ENCODE measurements at places on chromosomes 6 and 20.

- DNase-seq: no peak
- no peak overlapping the region for H3K4me3 ChIP-seq
Observed at GRCh38 chr6:157222201-157222981, 100.9 kb downstream of the TMEM242 start.

DNA sequence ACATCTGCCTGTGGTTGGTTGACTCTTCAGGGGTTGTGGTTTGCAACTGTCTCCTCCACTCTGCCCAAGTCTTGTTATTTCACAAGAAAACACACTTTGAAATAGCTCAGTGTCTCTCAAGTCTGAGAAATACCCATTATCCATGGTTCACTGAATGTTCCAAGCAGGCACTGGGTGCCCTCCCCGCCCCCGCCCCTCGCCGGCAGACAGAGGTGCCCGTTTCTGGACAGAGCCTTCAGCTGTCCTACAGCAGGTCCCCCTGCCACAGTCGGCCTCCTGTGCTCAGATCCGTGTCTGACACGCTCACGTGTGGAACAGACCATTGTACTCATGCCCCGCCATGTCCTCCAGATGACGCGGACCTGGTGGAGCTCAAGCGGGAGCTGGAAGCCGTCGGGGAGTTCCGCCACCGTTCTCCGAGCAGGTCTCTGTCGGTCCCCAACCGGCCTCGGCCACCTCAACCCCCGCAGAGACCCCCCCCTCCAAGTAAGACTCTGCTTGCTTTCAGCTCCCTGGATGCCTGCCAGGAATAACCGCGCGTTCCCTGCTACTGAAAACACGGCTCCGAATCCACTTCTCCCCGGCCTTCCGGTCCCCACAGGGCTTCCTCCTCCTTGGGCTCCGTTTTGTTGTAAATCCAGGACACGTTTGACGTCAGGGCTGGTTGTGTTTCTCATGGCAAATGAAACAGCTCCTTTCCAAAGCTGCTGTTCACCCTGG lies 81.4 kb downstream of the SERAC1 start:
- no peaks in the 10 kb centered on the region for H3K27me3 ChIP-seq
- no peak overlapping the region for H3K27ac ChIP-seq
- H3K4me1 ChIP-seq: no peaks in the 10 kb centered on the region

- H3K4me3 ChIP-seq: no peak overlapping the region
- H3K36me3 ChIP-seq: no peaks in the 10 kb centered on the region
- no peak for DNase-seq
- no peak overlapping the region for H3K27ac ChIP-seq
Observed at GRCh38 chr6:9439621-9440330, 975.1 kb downstream of the TFAP2A start.

GRCh38 chr6:12941422-12941821 lies 224.9 kb downstream of the PHACTR1 start:
- no peaks in the 10 kb centered on the region for H3K4me1 ChIP-seq
- DNase-seq: no peak
- no peak overlapping the region for H3K4me3 ChIP-seq

GRCh38 chr6:64874776-64875175 lies 832.2 kb downstream of the EYS start:
- no peaks in the 10 kb centered on the region for H3K36me3 ChIP-seq
- H3K27me3 ChIP-seq: no peaks in the 10 kb centered on the region
- no peak for DNase-seq
- H3K27ac ChIP-seq: no peak overlapping the region
- H3K4me1 ChIP-seq: no peaks in the 10 kb centered on the region
- no peak overlapping the region for H3K4me3 ChIP-seq

- no peaks in the 10 kb centered on the region for H3K4me1 ChIP-seq
- no peak for DNase-seq
- no peak overlapping the region for H3K4me3 ChIP-seq
- H3K27me3 ChIP-seq: no peaks in the 10 kb centered on the region
Observed at GRCh38 chr6:45625191-45625664, 247.5 kb upstream of the SUPT3H start.

DNA sequence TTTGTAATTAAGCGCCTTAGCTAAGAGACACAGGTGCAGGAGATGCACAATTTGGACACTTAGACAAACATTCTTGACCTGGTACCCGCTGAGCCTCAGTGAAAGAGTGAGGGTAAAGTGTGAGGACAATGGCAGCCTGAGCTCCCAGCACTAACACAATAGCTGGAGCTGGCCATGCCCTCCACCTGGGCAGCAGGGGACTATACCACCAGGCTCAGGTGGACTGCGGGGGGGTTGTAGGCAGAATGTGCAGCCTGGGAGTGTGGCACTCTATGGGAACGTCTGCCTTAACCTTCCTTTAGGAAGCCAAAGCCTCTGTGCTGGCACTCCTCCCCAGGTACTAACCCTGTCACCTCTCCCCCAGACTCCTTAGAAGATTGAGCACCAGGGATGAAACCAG lies 23.6 kb downstream of the PRKN start:
- no peaks in the 10 kb centered on the region for H3K36me3 ChIP-seq
- H3K27ac ChIP-seq: no peak overlapping the region
- H3K4me1 ChIP-seq: no peaks in the 10 kb centered on the region
- no peak for DNase-seq
- no peak overlapping the region for H3K4me3 ChIP-seq
- H3K27me3 ChIP-seq: no peaks in the 10 kb centered on the region
